Hematopoietic multipotent progenitor cell (in vitro differentiated cells): ENCODE measurements at places on chromosomes 5 and 9. TPM values are rescaled to one million over a fixed set of nuclear protein-coding genes. Genes with fewer than 3 reads are reported as not detected.

The ELAVL2 gene
- total RNA-seq = not detected

The MCTP1 gene
- total RNA-seq = 16.7 TPM

The SV2C gene
- total RNA-seq = under 0.01 TPM

The NINJ1 gene
- total RNA-seq = 63.8 TPM

The GBGT1 gene
- 54.9 TPM for total RNA-seq

The ZBTB43 gene
- total RNA-seq = 8.6 TPM

The ECSCR gene
- total RNA-seq = not detected

The PRUNE2 gene
- total RNA-seq = 1.3 TPM

The TEX48 gene
- not detected for total RNA-seq

The DNAI1 gene
- total RNA-seq = not detected

The MYORG gene
- 1.3 TPM for total RNA-seq

The DBH gene
- not detected for total RNA-seq

The SYK gene
- total RNA-seq = 62.7 TPM

The COL15A1 gene
- under 0.01 TPM for total RNA-seq

The RNF183 gene
- total RNA-seq = under 0.01 TPM

The SPINK7 gene
- total RNA-seq = not detected

The SLC45A2 gene
- 0.27 TPM for total RNA-seq

The BHMT2 gene
- 0.27 TPM for total RNA-seq

The HMGCS1 gene
- 25.3 TPM for total RNA-seq

The UNC13B gene
- 6.2 TPM for total RNA-seq

The PITX1 gene
- under 0.01 TPM for total RNA-seq

The FGF1 gene
- total RNA-seq = not detected

The DDX4 gene
- total RNA-seq = not detected

The HTR4 gene
- total RNA-seq = under 0.01 TPM

The SPATA31D4 gene
- total RNA-seq = not detected

The SEC61B gene
- 88.1 TPM for total RNA-seq

The IFNK gene
- total RNA-seq = not detected

The BRD3 gene
- total RNA-seq = 24.0 TPM

The CAMK2A gene
- total RNA-seq = under 0.01 TPM

The HAND1 gene
- not detected for total RNA-seq

The PCDHB14 gene
- under 0.01 TPM for total RNA-seq

The AQP7 gene
- total RNA-seq = not detected

The ZNF366 gene
- total RNA-seq = under 0.01 TPM

The ASTN2 gene
- 1.3 TPM for total RNA-seq

The SLC36A3 gene
- total RNA-seq = not detected

The ANKRD31 gene
- total RNA-seq = under 0.01 TPM

The SPINK1 gene
- total RNA-seq = not detected

The ZNF300 gene
- total RNA-seq = 3.0 TPM

The ZNF483 gene
- total RNA-seq = 1.1 TPM

The DRD1 gene
- not detected for total RNA-seq

The CEP72 gene
- total RNA-seq = 5.9 TPM

The KCNV2 gene
- under 0.01 TPM for total RNA-seq

The SELENOP gene
- 33.9 TPM for total RNA-seq

The GPR21 gene
- total RNA-seq = 12.1 TPM

The CER1 gene
- under 0.01 TPM for total RNA-seq

The WHRN gene
- total RNA-seq = 5.4 TPM

The PDCD1LG2 gene
- under 0.01 TPM for total RNA-seq

The SPATA31A3 gene
- total RNA-seq = not detected

The PDE8B gene
- total RNA-seq = 0.27 TPM

The FOXD4L6 gene
- under 0.01 TPM for total RNA-seq

The FNIP1 gene
- 45.8 TPM for total RNA-seq

The SMIM23 gene
- total RNA-seq = not detected

The GRXCR2 gene
- not detected for total RNA-seq
